NCI-H146 (cell line): ENCODE measurements at places on chromosomes 4 and X.

GRCh38 chr4:164357957-164358356 lies 396.0 kb upstream of the SMIM31 start:
- DNase-seq, result no peak

- DNase-seq, result peak; percentile 40
Observed at GRCh38 chr4:32396507-32397070, 1676.4 kb downstream of the PCDH7 start.

- peak; percentile 30 for DNase-seq
Observed at GRCh38 chr4:80184825-80185756, 12.2 kb upstream of the PRDM8 start.

DNA sequence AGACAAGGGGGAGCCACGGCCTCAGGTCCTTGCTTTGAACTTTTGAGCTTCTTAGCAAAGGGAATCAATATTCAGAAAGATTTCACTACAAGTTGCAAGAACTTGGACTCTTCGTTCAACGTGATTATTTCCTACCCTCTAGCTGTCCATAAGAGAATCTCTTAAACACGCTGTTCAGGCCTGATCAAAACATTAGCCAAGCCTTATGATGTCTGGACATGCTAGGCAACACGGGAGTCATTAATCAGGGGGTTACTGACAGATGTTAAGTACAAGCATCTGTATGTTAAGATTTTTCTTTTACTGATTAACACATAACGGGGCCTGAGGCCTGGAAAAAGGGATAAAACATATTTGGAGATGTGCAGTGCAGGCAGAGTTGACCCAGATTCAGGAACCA lies 138.9 kb upstream of the IL1RAPL2 start:
- DNase-seq, result no peak

GRCh38 chr4:83369831-83370639 lies 35.4 kb upstream of the HPSE start:
- no peak for DNase-seq

DNA sequence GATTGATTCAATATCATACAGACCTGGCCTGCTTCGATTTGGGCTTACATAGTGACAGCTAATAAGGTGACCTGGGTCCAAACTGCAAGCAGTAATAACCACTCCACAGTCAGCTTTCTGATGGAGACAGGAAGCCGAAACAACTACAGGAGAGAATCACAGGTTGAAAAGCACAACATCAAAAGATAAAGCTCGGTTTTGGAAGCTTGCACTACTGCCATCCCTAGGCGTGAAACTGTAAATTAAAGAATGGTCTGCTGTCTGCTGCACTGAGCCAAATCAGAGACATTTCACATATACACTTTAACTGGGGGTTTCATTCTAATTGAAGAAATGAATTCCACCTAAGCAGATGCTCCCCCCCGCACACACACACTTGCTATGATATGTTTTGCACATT lies 116.3 kb downstream of the DHX15 start:
- no peak for DNase-seq

DNA sequence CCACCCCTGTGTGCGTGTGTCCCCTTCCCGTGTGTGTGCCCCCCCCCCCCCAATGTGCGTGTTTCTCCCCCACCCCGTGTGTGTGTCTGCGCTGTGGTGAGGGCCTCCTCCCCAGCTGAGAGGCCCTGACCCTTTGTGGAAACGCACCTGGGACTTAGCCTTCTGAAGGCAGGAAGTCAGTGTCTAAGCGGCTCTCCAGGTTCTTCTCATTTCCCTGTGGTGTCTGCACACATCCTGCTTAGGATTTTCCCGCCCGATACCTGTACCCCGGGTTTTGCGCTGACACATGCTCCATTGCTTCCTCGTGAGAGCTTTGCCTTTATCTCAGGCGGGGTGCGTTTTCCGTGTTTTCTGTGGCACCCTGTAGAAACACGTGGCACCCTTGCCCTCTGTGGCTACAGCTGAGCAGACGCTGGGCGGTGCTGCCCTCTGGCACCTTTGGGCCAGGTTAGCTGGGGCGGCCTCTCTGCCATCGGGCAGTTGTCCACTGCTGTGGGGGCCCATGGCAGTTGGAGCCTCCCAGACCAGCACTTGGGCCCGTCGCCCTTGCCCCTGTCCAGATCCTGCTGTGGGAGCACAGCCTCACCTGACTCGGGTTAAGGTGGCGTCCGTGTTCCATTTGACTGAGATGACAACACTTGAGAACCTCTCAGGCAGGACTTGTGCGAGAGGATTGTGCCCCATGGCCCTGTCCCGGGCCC lies 26.3 kb downstream of the MAEA start:
- DNase-seq, result no peak

- no peak for DNase-seq
Observed at GRCh38 chrX:97159916-97160800, 276.4 kb downstream of the RPA4 start.

DNA sequence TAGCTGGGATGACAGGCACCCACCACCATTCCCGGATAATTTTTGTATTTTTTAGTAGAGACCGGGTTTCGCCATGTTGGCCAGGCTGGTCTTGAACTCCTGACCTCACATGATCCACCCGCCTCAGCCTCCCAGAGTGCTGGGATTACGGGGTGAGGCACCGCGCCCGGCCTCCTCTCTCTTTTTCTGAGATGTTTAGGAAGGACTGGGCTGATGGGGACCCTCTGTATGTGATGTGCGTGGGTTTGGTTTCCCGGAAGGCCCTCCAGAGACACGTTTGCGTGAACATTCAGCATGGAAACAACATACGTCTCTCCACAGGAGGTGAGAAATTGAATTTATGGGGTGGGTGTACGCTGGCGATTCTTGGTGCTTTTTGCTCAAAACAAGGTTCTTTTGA lies 18.6 kb downstream of the SHOX start:
- no peak for DNase-seq

DNA sequence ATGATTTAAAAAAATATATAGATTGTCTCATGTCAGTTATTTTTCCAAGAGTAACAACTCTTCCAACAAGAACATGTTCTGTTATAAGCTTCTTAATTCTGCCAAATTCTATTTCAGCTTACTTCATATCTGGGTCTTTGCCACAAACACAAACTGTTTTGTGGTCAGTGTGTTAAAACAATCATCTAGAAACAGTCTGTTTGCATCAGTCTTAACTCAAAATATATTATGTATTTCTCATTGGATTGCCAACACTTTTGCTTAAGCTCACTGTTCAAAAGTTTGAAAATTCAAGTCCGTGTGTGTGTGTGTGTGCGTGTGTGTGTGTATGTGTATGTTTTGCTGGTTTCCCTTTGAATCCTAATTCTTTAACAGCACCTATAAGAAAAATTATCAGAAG lies 752.3 kb upstream of the NDST4 start:
- no peak for DNase-seq

DNA sequence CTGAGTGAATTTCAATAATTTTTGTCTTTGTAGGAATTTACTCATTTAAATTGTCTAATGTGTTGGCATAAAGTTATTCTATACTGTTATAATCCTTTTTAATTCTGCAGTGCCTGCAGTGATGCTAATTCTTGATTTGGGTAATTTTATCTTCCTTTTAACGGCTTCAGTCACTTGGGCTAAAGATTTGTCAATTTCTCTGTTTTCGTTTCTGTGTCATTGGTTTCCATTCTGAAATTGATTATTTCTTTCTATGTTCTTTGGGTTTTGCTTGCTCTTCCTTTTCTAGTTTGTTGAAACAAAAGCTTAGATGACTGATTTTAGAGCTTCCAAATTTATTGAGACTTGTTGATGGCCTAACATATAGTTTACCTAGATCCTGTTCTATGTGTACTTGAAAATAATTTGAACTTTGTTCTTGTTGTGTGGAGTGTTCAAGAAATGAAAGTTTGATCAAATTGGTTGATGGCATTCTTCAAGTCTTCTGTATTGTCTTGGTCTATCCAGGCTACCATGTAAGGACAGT lies 89.4 kb downstream of the TNIP2 start:
- DNase-seq, result no peak

DNA sequence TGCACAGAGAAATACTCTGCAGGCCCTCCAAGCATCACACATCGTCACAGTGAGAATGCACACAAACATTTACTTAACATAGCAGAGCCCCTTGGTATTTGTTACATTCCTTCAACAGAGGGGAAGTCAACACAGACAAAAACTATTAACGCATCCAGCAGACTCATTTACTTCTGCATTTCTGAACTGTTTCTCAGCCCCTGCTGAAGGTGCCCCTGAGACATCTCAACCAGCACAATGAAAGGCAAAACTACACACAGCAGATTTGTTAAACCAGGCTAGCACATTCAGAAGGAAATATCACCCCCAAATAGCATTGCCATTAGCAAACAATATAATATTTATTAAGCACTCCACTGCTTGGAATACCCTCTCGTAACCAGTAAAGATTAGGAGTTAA lies 367.0 kb downstream of the RAB28 start:
- no peak for DNase-seq

DNA sequence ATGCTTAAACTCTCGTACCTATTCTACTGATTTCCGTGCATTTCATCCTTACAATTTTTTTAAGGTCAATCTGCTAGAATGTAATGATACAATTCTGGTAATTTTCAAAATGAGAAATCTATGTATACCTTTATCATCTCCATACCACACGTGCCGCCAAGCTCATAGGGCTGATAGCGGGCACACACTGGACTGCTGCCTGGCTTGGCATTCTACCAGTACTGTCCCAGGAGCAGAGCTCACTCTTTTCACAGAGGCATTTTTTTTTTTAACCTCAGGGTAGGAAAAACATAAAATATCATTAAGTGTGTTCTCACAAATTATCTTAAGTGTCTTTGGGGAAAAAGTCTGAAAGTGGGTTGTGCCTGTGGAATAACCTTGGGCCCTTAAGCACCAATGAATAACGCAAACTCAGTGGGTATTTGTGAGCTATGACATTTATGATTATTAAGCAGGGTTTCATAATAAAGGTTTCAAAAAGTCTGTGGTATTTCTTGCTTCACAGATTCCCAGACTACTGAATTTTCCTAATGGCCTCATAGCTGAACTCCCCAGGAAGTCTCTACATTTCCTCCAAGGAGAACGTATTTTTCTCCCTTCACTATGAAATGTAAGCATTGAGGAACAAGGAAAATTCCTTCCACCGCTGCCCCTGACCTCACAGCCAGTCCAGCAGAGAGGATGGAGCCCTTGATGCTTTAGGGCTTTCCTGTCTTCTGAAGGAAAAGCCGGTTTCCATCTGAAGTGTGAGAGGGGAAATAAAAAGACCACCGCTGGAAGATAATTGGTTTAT lies 125.2 kb downstream of the ELOVL6 start:
- no peak for DNase-seq

DNA sequence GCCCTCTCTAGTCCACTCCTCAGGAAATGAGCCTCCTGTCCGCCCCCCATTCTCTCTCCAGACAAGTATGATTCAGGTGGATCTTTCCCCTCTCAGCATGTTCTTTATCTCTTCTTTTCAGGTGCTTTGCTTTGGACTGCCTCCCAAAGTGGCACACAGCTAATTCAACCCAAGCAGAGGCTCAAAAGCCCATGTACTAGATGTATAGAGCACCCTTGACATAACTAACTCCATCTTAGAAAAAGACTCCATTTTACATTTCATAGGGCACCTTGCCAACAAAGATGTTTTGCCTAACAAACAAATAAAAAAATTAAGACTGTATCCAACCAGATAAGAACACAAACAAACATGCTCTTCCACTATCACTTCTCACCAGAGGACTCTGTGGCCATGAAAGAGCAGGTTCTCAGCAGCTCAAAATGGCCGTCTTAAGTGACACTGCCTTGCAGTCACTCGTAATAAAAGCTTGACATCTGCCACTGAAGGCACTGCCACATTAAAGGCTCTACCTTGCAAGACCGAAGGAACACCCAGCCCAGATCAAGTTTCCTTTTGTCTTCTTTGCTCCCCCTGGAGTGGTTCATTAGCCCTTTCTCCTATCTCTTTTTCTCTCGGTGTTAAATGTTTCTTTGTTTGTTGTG lies 84.9 kb upstream of the TAB3 start:
- DNase-seq, result no peak

DNA sequence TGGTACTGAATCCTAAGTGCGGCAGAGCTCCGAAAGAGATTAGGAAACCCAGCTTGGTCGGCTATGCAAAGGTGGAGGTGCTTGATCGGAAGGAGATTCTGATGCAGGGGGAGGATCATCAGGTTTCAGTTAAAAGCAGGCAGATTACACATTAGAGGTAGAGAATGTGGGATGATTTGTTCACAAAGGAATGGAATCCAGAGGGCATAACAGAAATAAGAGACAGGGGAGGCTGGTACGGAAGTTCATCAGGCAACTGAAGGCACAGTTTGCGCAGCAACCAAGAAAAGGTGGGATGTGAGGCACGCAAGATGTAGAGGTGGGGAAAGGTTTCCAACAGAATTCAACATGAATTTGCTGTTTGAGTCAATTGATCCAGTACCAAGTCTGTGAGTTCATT lies 424 bp upstream of the ZNF330 start:
- DNase-seq, result no peak

DNA sequence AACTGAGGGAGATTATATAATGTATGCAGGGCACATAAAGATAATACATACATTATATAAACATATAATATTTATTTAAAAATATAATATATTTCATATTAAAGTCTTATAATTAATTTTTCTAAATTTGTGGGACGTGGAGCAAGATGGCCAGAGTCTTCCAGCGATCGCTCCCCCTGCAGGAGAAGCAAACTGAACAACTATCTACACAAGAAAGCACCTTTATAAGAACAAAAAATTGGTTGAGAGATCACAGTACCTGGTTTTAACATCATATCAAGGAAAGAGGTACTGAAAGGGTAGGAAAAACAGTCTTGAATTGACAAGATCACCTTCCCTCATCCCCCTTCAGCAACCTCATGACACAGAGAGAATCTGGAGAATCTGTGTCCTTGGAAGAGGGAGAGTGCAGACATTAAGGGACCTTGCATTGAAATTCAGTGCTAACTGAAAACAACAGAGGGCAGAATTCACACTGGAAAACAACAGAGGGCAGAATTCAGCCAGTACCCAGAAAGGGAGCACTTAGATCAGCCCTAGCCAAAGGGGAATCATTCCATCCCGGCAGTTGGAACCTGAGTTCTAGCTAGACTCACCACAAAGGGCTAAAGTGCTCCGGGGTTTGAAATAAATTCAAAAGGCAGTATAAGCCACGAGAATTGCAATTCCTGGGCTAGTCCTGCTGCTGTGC lies 262.5 kb upstream of the NDST3 start:
- no peak for DNase-seq

- no peak for DNase-seq
Observed at GRCh38 chr4:154158361-154159155, 333.0 kb downstream of the DCHS2 start.

GRCh38 chr4:7974425-7974824 lies 34.8 kb upstream of the AFAP1 start:
- DNase-seq, result no peak

- DNase-seq, result peak; percentile 31
Observed at GRCh38 chr4:150368667-150369066, 213.3 kb upstream of the MAB21L2 start.

DNA sequence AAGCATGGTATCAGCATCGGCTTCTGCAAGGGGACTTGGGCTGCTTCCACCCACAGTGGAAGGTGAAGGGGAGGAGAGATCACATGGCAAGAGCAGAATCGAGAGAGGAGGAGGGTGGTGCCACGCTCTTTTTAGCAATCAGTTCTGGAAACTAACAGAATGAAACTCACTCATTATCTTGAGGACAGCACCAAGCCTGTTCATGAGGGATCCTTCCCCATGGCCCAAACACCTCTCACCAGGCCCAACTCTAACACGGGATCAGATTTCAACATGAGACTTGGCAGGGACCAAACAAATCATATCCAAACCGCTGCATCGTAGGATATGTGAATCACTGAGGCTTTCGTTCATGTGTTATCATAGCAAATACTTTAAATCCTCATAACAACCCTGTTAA lies 125.5 kb downstream of the GPC3 start:
- no peak for DNase-seq

- DNase-seq, result no peak
Observed at GRCh38 chrX:123477673-123478072, 255.2 kb downstream of the THOC2 start.
